ENCODE measurements at places on chromosomes 6 and 20.

DNA sequence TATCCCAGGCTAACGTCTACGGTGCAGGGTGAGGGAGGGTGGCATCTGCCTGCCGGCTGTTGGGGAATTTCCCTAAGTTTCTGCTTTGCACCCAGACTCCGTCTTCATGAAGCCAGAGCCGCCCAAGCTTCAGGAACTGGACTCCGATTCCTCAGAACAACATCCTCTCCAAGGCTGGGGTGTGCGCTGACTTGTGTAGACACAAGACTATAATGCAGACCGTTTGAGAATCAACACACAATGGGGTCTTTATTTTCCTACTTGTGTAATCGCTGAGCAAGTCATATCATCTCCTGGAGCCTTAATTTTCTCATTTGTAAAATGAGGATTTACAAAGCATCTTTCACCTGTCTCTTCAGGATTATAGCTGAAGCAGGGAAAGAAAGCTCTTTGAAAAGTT, 160.5 kb upstream of the AGPAT4 start:
- DNase-seq: peak; percentile 60

GRCh38 chr20:59564171-59564570, 40.2 kb upstream of the PHACTR3 start:
- no peak for DNase-seq

GRCh38 chr20:3126527-3126859, 33.2 kb downstream of the FASTKD5 start:
- no peak for DNase-seq

GRCh38 chr20:15289337-15289736, 951.9 kb upstream of the FLRT3 start:
- DNase-seq: no peak

GRCh38 chr6:105902401-105903031, 183.6 kb upstream of the PRDM1 start:
- no peak for DNase-seq

- DNase-seq: no peak
These were observed 2.9 kb upstream of the CST1 start for GRCh38 chr20:23753589-23753988.

GRCh38 chr20:40948465-40949267, 80.0 kb upstream of the TOP1 start:
- DNase-seq: no peak

- peak; percentile 97 for DNase-seq
These were observed at the start of gene CHMP4B for GRCh38 chr20:33810885-33811775. TSS of gene CHMP4B (plus strand) at chr20:33811348. CDS start at chr20:33811469, 121 bp downstream.
